ENCODE measurements at places on chromosomes 12 and 14.

DNA sequence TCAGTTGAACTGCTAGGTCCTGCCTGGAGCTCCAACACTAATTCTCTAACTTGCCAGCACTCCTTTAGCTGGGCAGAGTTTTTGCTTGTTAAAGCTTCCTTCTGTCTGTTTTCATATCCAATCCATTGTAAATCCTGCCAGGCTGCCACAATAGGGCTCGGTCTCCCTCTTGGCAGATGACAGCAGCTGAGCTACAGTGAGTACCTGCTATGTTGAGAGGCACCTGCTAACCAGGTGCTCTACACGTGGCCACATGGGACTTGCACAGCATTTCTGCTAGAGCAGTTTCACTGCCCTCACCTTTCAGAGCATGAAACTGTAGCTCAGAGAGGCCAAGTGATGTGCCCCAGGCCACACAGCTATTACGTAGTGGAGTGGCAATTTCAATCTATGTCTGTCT lies 106.6 kb upstream of the NOS1 start:
- no peak for DNase-seq

DNA sequence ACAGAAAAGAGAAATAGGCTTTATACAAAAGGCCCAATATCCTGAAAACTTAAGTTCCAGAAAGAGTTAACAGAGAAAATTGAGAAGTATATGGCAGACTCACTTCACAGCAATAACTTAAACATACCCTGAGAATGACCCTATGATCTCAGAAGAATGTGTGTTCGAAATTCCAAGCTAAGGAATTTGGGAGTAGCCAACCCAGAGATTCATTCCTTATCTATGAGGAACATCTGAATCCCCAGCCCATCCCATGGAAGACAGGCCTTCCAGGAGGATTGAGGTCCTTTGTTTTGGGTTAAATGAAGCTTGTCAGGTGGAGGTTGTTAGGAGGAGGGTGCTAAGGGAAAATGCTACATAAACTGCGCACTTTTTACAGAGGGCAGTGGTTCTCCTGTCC lies 7.5 kb upstream of the SAV1 start:
- DNase-seq = no peak

GRCh38 chr12:1167784-1168183 lies 176.8 kb downstream of the ERC1 start:
- DNase-seq = no peak

- no peak for DNase-seq
Observed at GRCh38 chr12:124391340-124392261, 96.7 kb downstream of the RFLNA start.

DNA sequence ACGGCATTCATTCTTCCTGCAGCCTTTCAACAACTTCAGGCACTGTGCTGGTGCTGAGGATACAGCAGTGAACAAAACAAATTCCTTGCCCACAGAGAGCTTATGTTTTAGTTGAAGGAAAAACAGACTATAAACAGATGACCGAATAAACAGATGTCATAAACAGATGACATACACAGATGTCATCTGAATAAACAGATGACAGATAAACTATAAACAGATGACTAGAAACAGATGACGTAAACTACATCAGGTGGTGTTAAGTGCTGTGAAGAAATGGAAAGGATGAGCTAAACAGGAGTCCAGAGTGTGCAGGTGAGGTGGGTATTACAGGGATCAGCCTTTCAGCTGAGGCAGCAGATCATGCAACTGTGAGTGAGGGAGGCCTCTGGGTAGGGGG lies 80.9 kb downstream of the FAR2 start:
- DNase-seq = no peak

DNA sequence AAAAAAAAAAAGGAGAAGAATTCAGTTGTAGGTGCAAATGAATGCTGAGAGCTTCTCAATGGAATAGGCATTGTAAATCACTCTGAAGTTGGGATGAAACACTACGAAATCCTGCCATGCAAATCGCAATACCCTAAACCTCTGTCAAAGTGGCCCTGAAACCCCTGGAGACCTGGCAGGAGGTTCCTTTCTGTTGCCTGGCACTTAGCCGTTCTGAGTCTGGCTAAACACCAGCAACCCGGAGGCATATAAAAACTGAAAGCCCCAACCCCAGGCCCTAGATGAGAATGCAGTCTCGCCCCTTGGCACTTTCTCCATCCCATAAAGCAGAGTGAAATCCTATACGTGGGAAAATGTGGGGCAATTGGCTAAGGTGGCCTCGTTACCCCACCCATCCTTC lies 151.5 kb upstream of the PARP11 start:
- DNase-seq = peak; percentile 86

- DNase-seq = no peak
Observed at GRCh38 chr12:49939707-49940106, 10.8 kb upstream of the AQP2 start.

GRCh38 chr12:68340404-68341270 lies 8.5 kb upstream of the MDM1 start:
- DNase-seq = no peak

GRCh38 chr14:57573173-57573572 lies 79.5 kb upstream of the CCDC198 start:
- no peak for DNase-seq

DNA sequence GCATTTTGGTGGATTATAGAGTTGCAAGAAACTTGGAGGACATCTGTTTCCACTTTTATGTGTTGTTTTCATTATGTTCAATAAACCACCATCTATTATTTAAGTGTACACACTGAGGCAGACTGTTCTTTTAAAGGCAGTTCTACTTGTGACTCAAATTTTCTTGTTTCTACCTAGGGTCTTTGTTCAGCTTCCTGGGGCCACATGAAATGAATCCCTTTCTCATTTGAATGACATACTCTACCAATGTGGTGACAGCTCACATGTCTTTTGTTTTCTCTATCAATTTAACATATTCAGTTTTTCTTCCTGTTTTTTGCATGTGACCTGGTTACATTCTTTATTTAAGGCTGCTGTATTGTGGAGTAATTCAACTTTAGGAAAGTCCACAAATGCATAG lies 7.9 kb downstream of the SLC16A7 start:
- DNase-seq = no peak

DNA sequence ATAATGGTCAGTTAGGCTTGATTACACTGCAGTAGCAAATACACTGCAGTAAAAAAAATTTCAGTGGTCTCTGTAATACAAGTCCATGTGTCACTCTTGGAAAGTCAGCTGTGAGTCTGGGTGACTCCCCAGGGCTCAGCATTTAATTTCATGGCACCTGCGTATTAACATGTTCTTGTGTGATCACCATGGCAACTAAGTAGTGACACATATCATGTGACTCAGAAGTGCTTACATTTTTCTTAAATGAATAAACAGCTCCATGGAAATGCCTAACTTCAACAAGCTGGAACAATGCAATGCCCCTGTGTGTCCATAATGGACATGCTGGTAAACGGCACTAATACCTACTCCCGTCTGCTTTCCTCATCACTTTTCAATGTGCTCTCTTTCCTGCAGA lies 88.5 kb upstream of the ANO4 start:
- no peak for DNase-seq

DNA sequence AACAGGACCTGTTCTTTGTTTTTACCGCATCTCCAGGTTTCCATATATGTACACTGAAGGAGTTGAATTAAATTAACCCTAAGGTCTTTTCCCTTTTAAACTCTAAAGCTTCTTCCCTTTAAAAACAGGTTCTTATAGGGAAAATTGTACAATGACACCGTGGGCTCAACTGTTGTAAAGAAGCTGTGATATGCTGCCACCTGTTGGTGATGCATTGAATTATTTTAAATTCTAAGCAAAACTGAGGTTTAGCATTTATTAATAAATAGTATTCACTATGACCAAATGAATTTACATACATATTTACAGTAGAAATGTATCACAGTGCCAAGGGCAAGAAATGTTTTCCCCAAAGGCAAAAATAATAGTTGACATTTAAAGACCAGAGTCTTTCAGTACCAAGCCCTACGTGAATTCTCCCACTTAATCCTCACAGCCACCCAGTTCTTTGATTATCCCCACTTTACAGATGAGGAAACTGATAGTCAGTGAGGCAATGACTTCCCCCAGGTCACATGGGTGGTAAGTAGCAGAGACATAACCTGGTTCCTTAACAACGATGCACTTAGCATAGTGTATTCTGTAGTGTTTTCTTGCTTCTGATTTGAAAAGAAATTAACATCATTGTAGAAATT lies 35.7 kb upstream of the TMEM263 start:
- peak; percentile 25 for DNase-seq

DNA sequence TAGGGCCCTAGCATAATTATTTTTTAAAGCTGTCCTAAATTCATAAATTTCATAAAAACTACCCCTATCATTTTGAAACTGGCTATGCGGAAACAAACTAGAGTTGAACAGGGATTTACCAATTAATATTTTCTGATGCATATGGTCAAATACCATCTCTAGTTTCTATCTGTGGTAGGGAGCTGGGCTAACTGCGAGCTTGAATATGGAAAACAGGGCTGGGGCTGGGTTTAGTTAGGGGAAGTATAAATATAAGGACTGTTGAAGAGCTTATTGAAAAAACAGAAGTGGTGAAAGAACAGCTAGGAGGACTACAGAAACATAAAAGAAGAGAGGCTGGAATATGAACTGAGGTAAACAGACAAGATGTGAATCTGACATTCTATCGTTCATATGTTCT lies 91.8 kb downstream of the SLC38A1 start:
- DNase-seq = no peak

DNA sequence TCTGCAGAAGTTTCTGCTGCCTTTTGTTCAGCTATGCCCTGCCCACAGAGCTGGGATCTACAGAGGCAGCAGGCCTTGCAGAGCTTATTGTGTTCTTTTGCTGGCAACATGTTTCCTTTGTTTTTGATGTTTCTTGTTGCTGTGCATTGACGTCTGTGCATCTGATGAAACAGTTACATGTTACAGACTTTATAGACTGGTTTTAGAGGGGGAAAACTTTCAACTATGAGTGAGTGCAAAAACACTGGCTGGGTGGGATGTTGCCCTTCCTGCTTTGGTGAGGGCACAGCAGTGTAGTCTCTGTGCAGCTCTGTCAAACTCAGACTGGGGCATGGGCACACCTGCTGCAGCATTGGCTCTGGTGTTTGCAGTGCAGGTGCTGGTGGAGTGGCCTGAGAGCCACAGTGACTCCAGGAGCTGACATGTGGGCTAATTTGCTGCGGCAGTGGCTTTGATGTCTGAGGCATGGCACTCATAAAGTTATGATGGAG lies 26.9 kb downstream of the CLEC6A start:
- DNase-seq = no peak

DNA sequence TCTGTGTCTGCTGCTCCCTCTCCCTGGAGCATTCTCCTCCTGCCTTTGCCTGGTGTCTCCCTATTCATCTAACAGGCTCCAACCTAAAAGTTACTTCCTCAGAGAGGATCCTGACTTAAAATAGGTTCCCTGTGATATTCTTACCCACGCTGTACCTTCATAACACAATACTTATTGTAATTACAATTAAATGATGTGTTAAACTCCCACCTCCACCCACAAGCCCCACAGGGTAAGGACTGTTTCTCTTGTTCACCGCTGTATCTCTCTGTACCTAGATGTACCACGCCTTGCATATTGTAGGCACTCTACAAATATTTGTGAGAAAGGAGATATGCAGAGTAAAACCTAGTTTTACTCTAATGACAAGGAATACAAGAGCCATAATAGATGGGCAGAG lies 5.0 kb downstream of the HEBP1 start:
- DNase-seq = no peak

DNA sequence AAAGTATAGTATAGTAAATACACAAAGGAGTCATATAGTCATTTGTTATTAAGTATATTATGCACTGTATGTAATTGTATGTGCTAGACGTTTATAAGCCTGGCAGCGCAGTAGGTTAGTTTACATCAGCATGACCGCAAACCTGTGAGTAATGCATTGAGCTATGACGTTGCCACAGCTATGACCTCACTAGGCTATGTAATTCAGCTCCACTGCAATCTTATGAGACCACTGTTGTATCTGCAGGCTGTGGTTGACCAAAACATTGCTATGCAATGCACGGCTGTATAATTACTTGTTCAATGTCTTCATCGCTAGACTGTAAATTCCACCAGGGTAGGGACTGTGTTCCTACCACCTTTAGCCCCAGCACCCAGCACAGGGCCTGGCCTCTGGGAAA lies 53.2 kb upstream of the VASH1 start:
- DNase-seq = no peak

DNA sequence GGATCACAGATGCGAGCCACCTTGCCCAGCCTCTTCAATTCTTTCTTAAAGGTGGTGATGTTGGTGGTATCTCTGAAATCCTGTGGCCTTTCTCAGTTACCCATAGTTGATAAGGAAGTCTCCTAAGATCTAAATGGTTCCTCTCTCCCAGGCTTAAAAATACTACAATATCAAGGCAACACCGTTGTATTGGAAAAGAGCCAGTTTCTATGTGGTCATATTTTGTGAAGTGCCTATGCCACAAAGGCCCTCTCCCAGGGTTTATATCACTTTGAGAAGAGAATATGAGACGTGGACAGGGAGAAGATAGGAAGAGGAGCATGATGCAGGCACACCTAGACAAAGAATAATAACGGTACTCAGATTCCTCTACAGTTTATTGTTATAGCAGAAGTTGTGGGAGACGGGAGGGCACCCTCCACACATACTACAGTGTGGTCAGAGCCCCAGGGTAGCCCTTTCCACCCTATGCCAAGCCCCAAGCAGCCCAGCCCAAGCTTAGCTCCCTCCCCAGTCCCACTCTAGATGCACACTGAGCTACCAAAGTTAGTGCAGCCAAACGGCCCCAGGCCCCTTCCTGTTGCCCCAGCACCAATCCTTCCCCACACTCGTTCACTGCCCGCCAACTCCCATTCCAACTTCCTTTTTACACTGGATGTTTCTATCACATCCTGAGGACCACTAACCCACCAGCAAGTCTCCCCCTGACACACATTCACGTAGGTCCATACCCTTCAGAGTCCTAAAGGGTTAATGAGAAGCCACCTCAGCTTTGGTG lies 8.3 kb downstream of the NDRG2 start:
- DNase-seq = no peak

DNA sequence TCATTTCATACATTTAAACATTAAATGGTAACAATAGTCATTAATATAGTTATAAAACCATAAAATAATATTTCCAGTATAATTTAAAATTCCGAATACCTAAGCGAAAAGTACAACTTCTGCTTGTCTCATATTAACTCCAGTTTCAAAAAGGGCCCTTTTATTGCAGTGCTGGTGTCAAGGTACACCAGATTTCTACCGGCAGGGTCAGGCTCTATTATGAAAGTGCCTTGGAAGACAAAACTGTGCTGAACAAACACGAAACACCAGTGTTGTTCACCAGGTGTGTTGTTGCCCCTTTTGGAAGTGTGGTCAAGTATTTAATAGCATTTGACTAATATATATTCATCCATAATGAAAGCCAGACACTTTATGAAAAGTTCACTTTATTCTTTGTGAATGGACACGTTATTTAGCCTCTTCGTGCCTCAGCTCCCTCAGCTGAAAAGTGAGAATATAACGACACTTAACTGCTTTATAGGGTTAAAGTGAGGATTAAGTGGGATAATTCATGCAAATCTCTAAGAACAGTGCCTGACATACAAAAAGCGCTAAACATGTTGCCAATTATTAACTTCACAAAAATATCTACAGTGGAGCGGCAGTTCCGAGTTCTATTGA lies 20.3 kb upstream of the GNS start:
- no peak for DNase-seq

Measured in NT2/D1 (cell line).